ENCODE measurements at places on chromosomes 7 and 10.

DNA sequence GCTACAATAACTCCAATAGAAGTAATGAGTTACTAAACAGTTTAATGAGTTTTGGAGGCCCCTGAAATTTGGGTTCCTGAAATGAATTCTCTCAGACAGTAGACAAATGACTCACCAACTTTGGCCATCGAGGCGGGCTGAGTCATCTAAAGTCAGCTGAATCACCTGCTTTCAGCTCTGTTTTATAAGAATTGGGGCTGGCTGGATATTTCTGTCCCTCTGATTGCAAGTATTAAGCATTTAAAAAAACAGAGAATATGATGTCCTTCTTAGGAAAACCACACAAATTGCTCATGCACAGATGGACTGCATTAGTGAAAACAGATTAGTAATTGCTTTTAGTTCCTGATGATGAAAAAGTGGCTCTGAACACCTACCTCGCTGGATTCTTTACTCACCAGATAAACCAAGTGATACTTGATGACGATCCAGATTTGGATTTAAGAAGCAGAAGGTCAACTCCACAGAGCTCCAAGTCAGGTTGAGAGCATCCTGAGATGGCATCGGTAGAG lies 59.1 kb downstream of the ZNF365 start:
- DNase-seq: peak; percentile 80

DNA sequence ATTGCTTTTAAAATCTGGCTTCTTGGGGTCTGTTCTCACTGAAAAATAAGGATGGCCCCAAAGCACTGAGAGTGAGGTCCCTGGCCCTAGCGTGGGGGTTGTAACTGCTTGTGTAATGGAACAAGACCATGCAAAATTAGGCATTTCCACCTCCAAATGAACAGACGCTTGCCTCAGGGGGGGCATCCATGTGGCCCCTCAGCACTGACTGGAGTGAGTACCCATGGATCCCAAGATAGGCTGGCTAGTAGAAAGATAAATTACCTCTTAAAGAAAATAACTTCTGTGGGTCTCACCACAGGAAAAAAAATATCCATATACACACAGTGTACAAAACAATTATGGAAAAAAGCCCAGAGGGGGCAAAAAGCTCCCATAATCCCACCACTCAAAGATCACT lies 15.2 kb upstream of the CPA1 start:
- DNase-seq: no peak

DNA sequence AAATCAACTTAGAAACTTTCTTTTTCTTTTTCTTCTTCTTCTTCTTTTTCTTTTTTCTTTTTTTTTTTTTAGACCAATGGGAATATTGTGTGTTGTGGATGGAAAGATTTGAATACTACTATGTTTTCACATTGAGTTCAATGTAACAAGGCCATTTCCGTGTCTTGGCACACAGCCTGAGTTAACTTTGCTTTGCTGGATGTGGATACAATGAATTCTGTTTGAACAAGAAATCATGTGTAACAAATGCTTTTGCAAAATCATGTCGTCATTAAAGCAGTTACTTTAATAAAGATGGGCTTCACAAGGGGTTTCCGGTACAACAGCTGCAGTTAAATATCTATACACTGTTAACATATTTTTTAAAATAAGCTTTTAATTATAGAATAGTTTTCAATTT lies 13.5 kb upstream of the ENTPD1 start:
- DNase-seq: no peak

GRCh38 chr10:87068281-87068680 lies 26.4 kb downstream of the GLUD1 start:
- no peak for DNase-seq

DNA sequence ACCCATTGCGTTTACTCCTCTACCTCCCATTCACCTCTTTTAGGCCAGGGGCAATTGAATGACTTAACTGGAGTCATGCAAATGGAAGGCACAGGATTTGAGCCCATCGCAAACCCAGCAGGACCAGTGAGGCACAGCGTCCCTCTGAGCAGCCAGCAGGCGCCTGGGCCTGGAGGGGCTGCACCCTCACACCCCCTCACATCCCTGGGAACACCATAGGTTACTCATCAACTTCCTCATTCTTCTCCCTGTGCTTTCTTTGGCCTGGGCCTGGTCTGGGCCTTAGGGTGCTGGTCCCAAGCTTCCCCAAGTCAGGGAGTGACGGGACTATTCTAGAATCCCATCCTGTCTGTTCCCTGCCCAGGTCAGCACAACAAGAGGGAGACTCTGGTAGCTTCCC lies 169.4 kb upstream of the EEPD1 start:
- DNase-seq: no peak

DNA sequence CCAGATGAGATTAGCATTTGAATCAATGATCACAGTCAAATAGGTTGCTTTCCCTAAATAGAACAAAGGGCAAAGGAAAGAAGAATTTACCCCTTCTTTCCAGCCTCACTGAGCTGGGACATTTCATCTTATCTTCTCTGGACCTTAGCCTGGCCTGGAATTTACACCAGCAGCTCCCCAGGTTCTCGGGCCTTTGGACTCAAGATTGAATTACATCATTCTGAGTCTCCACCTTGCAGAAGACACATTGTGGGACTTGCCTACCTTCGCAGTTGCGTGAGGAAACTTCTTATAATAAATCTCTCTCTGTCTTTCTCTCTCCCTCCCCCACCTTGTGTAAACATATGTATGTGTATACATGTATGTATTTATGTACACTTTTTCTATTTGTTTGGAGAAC lies 732.4 kb downstream of the IPMK start:
- DNase-seq: no peak

- DNase-seq: no peak
Observed at GRCh38 chr7:47634273-47634672, 52.4 kb upstream of the TNS3 start.

DNA sequence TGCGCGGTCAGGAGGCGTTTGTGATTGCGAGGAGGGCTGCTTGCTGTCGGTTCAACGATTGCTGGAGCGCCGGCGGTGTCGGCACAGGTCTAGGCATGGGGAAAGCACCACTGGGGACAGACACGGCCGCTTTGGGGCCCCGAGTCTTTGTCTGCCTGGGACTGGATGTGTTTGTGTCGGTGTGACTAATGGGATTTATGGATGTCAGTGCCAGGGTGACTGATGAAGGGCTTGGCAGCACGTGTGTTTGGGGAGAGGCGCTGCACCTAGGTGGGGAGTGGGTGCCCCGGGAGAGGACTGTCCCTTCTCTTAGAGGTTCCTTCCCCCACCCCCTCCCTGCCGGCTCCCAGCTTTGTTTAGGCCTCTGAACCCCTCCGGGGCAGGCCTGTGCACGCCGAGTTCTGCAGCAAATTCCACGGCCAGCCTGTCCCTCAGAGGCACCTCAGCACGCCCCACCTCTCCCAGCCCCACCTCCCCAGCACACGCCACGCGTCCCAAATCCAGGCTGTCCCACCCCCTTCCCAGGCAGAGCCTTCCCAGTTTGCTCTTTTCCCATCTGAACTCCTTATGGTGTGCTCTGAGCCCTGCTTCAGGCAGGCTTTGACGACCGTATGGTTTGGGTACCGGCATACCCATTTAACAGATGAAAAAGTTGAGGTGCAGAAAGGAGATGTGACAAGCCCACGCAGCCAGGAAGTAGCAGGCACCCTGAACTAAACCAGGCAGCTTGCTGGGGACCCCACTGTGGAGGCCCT lies 6.4 kb upstream of the TNRC18 start:
- no peak for DNase-seq

- peak; percentile 47 for DNase-seq
Observed at GRCh38 chr7:16421333-16422102, at the start of gene CRPPA. Gene CRPPA, minus strand, starts transcription at chr7:16421538. Its CDS starts 216 bp downstream, at chr7:16421322.

GRCh38 chr7:101586078-101586905 lies 42.8 kb downstream of the MYL10 start:
- no peak for DNase-seq

DNA sequence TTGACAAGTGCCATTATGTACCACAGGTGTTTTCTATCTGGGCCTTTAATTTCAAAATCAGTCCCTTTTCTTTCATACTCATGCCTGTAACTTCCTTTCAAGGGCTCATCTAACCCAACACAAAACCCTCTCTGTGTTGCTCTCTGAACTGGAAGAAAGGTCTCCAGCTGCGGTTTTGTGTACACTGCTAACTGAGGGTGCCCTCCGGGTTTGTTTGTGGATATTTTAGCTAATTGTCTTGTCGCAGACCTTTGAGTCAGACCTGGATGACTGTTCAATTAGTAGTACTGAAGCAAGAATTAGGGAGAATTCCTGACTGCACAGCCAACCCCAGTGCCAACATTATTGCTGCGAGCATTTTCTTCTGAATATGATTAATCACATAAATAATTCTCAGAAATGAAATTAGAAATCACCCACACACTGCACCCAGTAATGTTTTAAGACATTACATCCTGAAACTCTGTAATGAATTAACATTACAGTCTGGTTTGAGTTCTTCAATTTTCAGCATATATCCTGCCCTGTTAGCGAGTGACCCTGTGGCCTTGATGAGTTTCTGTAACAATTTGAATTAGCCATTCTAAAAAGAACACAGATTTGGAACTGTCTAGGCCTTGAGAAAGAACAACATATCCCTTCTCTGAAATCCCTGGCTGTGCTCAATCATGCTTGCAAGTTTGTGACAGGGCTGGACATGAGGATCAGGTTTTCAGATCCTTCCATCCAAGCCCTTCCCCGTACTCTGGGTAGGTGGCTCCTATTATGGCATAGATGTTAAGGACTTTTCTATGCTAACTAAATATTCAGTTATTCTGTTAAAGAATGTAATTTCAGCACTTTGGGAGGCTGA lies 460.1 kb downstream of the PLXDC2 start:
- no peak for DNase-seq

- DNase-seq: no peak
Observed at GRCh38 chr10:19014498-19014897, 34.1 kb upstream of the MALRD1 start.

- no peak for DNase-seq
Observed at GRCh38 chr7:33039257-33039902, 23.2 kb downstream of the NT5C3A start.

DNA sequence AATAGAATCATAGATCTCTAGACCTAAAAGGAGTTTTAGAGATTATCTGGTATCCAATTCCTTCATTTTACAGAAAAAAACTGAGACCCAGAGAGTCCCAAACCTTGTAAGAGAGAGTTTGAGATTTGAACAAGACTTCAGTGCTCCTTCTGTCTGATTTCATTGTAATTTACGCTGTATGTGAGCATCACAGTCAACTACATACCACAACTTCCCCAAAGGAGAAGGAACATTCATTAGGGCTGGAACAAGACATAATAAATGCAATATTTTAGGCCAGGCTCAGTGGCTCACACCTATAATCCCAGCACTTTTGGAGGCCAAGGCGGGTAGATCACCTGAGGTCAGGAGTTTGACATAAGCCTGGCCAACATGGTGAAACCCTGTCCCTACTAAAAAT lies 17.3 kb upstream of the PRKAR2B start:
- no peak for DNase-seq

DNA sequence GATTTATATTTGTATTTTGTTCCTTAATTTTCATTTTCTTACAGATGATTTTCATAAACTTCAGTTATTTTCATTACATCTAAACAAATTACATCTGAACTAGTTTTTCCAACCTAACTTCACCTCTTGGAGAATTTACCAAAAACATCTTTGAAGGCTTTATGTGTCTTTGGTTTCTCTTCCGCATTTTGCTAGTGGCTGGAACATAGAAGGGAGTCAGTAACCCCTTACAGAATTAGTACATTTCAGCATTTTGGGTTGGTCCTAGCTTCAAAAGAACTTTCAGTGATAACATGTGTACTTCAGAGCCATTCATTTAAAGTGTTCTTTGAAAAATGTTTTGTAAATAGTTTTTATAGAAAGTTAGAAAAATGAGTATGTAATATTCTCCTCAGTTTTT lies 169.8 kb upstream of the MTPN start:
- no peak for DNase-seq

DNA sequence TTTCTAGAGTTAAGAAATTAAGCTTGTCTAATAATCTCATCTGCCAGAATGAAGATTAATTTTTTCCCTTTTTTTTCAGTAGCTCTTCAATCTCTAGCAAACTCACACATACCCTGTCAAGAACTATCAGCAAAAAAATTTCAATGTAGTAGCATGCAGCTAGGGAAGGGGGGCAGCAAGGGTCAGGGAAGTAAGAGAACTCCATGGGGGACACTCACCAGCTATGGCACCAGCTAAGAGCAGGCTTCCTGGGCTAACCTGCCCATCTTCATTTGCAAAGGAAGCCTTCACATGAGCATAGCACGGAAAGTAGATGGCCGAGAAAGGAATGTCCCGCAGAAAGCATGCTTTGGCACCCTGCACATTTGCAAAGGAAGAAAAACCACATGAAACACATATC lies 190.4 kb downstream of the SLC25A13 start:
- DNase-seq: no peak

GRCh38 chr7:37149051-37149772 lies 299.5 kb downstream of the ELMO1 start:
- DNase-seq: no peak

- DNase-seq: no peak
Observed at GRCh38 chr10:28481968-28482367, 51.0 kb upstream of the WAC start.

GRCh38 chr7:34031156-34031555 lies 125.8 kb downstream of the BMPER start:
- DNase-seq: no peak

Measured in RKO (cell line).